T-helper 17 cell (primary cell): ENCODE measurements at places on chromosomes 5 and 9.

GRCh38 chr5:140295414-140295813 is 7.5 kb downstream of the PFDN1 start:
- no peaks in the 10 kb centered on the region for H3K27me3 ChIP-seq
- DNase-seq: no peak
- H3K4me3 ChIP-seq: peak overlapping the region; percentile 9
- H3K4me1 ChIP-seq: peaks cover 43% of the 10 kb centered on the region

DNA sequence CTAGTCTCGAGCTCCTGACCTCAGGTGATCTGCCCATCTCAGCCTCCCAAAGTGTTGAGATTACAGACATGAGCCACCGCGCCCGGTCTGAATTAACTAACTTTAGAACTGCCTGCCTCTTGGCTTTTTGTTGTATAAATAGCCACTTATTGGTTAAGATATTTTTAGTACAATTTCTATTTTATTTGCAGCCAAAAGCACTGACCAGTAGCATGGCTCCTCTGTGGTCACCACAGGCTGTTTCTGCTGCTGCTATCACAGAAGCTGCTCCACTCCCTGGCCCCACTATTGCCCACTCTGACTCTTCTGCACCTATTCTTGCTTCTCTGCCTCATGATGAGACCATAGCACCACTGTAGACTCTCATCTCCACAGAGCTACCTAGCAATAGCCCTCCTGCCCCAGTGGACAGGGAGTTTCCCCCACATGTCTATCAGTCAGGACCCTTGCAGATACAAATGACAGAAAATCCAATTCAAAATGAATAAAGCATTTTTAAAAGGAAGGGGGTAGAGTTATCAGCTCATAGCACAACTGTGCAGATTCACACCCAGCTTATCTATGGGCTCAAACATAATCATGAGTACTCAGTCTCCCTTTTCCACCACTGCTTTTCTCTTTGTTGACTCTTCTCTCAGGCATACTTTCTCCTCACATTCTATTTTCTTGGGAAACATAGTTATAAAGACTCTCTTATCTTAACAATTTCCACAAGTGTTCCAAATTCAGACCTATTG is 151.8 kb upstream of the EPB41L4A start:
- H3K27me3 ChIP-seq: peaks cover 36% of the 10 kb centered on the region
- no peaks in the 10 kb centered on the region for H3K4me1 ChIP-seq
- H3K4me3 ChIP-seq: no peak overlapping the region
- no peaks in the 10 kb centered on the region for H3K36me3 ChIP-seq
- no peak overlapping the region for H3K27ac ChIP-seq
- DNase-seq: no peak

DNA sequence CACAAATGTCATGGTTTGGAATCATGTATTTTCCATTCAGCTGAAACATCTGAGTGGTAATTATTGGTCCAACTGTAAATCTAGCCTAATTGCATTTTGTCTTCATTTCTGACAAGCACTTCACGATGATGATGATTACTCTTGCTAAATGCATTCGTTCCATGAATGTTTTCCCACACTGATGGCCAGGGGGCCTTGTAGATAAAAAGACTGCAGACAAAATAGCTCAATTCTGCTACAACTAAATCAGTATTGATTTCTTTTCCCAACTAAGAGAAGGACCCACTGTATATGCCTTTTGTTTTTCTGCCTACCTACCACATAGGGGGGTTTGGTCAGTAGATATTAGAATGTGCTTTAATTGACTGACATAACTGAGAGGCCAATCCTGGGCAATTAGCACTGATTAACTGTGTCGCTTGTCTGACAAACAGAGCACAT is 1351.3 kb upstream of the NUDT12 start:
- no peaks in the 10 kb centered on the region for H3K36me3 ChIP-seq
- H3K27me3 ChIP-seq: no peaks in the 10 kb centered on the region
- H3K4me1 ChIP-seq: no peaks in the 10 kb centered on the region
- DNase-seq: no peak
- no peak overlapping the region for H3K27ac ChIP-seq
- H3K4me3 ChIP-seq: no peak overlapping the region

- no peak overlapping the region for H3K27ac ChIP-seq
- no peak overlapping the region for H3K4me3 ChIP-seq
- H3K27me3 ChIP-seq: peaks cover 5% of the 10 kb centered on the region
Observed at GRCh38 chr5:124725040-124725434, 21.4 kb downstream of the ZNF608 start.

DNA sequence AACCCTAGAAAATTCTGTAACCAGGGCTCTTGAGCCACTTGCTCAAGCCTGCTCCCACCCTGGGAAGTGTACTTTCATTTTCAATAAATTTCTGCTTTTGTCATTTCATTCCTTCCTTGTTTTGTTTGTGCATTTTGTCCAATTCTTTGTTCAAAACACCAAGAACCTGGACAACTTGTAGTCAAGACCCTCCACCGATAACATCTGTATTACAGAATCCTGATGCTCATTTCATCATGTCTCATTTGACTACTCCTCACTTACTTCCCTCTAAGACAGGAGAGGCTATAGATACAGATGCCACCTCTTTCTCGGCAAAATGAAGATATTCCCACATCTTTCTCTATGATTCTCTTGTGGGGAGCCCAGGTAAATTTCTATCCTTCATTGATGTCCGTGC is 183.5 kb downstream of the TMEM232 start:
- H3K4me3 ChIP-seq: no peak overlapping the region
- H3K27me3 ChIP-seq: no peaks in the 10 kb centered on the region

DNA sequence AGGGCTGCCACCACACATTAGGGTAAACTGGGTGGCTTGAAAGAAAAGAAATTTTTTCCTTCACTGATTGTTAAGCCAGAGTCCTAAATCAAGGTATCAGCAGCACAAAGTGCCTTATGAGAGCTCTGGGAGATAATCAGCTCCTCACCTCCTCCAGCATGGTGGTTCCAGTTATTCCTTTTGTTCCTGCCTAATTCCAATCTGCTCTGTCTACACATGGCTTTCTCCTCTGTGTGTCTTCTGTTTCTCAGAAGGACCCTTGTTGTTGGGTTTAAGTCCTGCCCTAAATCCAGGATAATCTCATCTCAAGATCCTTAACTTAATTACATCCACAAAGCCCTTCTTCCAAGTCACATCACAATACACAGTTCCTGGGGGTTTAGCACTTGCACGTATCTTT is 1352.0 kb upstream of the CDH9 start:
- no peaks in the 10 kb centered on the region for H3K27me3 ChIP-seq
- no peak overlapping the region for H3K27ac ChIP-seq
- no peak for DNase-seq
- H3K36me3 ChIP-seq: no peaks in the 10 kb centered on the region

DNA sequence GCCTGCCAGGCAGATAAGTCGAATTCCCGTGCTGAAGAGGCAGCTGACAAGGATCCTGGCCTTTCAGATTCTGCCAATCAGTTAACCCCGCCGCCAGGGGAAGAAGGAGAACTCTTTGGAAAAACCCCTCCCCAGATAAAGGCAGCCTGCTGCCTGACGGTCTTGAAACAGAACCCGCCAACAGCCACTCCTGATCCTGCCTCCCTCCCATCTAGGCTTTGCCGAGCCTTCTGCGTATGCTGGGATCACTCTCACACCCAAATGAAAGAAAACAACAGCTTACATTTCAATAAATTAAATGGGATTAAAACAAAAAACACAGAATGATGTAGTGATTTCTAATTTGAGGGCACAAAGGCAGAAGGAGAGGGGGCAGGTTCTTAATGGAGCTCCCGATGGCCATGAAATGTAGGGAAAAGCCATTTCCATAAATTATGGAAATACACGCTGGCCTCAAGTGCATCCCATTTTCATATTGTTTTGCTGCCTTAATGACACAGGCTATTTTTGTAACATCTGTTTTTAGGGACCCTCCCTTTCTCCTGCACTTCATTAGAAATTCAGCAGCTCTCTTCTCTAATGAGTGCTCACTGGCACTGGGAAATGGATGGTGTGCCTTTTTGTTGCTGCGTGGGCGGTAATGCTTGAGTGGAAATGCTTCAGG is 319.1 kb downstream of the MED10 start:
- H3K27me3 ChIP-seq: peaks cover 3% of the 10 kb centered on the region
- no peak overlapping the region for H3K4me3 ChIP-seq
- no peaks in the 10 kb centered on the region for H3K36me3 ChIP-seq
- no peaks in the 10 kb centered on the region for H3K4me1 ChIP-seq

DNA sequence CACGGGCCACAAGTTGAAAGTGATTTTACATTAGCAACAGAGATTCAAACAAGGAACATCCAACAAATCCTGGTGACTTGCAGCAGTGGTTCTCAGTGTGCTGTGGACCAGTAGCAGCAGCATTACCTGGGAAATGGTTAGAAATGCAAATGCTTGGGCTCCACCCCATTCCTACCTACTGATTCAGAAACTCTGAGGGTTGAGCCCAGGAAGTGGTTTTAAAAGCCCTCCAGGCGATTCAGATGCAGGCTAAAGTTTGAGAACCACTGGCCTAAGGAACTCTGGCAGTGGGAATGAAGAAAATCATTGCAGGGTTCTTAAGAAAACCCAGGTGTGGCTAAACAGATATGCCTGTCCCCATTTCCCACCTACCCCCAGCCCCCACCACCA is 398.8 kb downstream of the ENC1 start:
- peaks cover 12% of the 10 kb centered on the region for H3K27me3 ChIP-seq
- H3K4me3 ChIP-seq: no peak overlapping the region
- H3K4me1 ChIP-seq: no peaks in the 10 kb centered on the region
- H3K27ac ChIP-seq: no peak overlapping the region

DNA sequence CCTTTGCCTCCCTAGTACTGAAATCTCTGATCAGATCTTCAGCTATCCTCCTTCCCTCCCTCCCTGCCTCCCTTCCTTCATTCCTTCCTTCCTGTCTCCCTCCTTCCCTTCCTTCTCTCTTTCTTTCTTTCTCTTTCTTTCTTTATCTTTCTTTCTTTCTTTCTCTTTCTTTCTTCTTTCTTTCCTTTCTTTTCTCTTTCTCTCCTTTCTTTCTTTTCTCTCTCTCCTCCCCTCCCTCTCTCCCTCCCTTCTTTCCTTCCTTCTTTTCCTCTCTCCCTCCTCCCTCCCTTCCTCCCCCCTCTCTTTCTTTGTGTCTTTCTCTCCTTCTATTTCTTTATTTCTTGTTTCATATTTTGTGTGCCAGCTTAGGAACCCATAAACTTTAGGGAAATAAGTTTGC is 23.9 kb upstream of the ANKRD55 start:
- no peak overlapping the region for H3K27ac ChIP-seq
- no peaks in the 10 kb centered on the region for H3K4me1 ChIP-seq
